ENCODE measurements at places on chromosomes 6 and 20.

DNA sequence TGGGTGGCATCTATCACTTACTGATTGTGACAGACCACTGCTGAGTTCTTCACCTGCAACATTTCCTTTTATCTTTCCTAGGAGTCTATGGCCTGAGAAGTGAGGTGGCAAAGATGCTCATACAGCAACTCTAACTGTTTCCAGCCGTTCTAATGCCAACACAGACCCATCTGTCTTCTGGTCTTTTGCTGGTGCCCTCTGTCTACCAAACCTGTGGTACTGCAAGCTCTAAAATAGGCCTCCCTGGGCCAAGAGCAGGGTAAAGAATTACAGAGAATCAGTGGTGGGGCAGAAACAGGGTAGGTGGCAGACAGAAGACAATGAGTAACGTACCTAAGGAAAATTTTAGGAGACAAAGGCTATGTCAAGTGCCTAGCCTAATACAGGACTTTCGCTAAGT is 611.0 kb upstream of the FLRT3 start:
- peak; percentile 19 for DNase-seq

DNA sequence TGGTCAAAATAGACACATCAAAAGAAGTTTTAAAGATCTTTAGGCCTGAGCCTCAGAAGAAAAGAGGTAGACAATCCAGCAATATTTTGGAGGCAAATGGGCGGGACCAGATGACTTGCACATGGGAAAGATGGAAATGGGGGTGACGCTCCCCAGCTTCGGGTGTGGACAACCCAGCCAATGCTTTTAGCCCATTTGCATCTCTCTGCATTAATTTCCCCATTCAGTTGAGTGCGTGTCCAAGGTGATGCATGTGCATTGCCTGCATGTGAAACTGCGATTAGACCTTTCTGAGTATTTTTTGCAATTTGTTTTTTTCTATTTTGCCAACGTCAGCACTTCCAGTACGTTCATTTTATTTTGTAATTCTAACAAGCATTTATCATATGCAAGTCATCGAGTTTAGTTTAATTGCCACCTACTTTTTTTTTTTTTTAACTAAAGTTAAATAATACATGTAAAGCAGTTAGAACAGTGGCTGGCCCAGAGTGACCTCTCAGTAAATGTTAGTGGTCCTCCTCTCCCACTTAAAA is 24.2 kb downstream of the PDRG1 start:
- DNase-seq: no peak

DNA sequence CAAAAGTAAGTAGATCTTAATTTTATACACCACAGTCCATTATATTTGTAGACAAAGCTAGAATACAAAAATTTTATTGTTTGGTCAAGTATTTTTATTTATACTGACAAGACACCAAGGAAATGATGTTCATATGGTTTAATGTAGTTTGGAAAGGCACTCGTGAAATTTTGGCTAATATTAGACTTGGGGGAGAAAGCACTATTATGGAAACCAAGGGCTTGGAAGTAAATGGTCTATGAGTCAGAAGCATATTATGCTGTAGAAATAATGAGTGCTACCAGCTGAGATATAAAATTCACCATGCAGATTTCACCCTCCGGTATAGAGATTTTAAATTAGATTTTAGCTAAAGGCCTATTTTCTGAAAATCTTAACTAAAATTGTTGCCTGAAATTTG is 233.6 kb downstream of the KCNQ5 start:
- DNase-seq: no peak

DNA sequence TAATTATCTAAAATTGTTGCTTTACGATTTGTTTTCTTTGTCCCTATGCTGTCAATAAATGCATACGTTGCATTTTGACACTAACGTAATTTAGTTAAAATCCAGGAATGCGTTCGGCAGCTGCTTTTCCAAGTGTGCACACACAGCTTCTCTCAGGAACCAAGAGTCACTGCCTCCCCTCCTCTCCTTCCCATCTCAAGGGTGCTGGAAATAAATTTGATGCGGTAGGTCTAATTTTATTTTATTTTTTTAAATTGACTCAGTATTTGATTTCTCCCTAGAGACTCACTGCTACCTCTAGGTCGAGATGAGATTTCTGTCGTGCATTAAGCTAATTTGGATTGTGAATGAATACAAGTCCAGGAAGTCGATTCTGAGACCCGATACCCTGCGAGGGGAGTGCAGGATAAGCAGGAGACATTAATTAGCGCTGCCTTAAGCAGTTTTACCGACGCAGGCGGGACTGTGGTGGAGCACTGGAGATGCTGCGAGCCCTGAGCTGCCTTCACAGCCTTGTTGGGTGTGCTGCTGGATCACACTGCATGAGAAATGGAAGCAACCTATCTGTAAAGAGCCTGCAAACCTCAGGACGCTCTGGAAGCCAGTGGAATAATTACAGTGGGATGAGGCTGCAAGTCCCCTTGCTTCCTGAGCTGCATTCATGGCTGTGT is 381.2 kb downstream of the C6orf118 start:
- DNase-seq: no peak

DNA sequence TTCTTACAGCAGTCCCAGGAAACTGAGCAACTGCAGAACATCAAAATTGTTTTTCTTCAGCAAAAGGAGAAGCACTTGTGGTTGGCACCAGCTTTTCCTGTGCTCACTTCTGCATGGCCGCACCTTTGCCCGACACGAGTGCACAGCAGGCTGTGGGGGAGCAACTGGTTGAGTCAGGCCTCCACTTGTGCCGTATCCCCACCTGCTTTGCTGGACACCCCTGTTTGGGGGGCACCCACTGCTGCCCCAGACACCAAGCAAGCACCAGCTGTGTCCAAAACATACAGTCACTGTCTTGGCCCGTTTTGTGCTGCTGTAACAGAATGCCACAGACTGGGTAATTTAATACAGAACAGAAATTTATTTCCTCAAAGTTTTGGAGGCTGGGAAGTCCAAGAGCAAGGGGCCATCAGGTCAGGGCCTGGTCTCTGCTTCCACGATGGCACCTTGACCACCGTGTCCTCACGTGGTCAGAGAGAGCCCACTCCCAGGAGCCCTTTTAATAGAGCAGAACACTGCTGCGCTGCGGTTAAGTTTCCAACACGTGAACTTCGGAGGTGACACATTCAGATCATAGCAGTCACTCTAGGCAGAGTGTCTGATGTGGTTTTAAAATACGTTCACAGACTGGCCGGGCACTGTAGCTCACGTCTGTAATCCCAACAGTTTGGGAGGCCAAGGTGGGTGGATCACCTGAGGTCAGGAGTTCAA is 8.7 kb upstream of the GMEB2 start:
- peak; percentile 93 for DNase-seq

- DNase-seq: no peak
Measured at GRCh38 chr20:64069614-64070243, 6.7 kb downstream of the TCEA2 start.

GRCh38 chr6:39899554-39900295 is 34.5 kb downstream of the MOCS1 start:
- DNase-seq: no peak

GRCh38 chr6:111238464-111239119 is 151.3 kb downstream of the SLC16A10 start:
- DNase-seq: no peak

GRCh38 chr6:155223646-155224451 is 40.0 kb upstream of the CLDN20 start:
- no peak for DNase-seq

DNA sequence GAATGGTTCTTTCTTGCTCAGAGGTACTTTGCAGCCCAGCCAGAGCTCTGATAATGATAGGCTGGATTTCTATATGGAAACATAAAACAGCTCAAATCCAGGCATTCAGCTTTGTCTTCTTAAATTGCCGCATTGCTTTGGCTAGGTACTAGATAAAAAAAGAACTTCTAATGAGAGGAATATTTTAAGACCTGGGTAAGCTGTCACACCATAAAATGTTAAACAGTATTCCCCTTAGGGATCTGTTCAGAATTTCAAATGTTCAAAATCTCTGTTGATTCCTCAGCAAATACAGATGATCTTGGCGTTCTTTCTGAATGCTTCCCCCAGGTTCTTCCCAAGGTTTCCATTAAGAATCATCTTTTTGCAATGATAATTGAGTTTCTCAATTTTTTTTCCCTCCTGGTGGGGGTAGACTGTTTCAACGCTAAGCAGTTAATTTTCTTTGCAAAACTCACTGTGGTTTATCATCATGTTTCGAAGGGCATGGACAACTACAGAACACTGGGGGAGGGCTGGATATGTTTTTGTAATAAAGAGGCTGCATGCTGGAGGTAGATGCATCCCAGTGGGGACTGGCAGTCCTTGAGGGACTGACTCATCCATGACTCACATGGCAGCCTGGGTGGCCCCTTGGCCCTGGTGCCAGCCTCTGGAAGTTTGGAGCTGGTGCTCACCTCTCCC is 31.0 kb downstream of the TIAM2 start:
- DNase-seq: no peak

DNA sequence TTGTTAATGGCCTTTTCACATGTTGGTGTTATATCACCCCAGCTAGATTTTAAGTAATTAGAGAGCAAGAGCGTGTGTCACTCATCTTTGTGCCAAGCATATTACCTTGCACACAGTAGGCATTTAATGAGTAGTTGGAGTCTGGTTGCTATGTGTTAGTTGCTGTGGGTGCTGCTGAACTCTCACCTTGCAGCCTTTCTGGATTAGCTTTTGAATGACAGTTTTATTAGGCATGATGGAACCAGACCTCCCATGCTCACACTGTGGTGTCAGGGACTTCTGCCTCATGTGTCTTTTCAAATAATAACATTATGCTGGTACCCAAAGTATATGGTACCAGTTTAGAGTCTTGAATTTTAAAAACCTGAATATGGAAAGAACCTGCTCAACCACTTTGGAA is 55.9 kb downstream of the TRAF3IP2 start:
- no peak for DNase-seq

DNA sequence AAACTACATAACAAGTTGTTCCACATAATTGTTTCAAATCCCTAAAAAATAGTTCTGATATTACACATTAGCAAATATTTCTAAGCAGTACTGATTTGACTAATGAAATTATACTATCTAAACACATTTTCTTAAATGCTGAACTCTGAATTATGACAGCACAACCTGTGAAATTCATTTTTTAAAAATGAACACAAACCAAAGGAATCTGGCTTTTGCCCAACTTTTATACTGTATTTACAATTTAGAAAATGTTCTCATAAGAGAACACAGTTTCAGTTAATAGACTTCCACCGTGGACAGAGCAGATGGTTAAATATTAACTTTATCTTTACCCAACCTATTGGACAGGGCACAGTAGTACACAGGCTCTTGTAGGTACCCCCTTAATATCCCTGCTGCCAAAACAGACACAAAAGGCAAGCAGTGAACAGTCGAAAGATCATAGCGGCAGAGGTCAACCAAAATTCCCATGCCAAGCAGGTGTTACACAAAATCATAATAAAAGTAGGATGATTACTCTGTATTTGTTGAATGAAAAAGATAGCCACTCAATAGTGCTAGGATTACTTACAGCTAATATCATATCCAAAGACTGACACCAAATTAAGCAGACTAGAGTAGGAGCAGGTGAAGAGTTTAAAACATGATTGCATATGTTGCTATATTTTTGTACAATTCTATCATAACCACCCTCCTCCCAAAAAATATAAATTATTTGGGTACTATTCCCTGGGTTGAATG is 122.5 kb downstream of the RNGTT start:
- no peak for DNase-seq

DNA sequence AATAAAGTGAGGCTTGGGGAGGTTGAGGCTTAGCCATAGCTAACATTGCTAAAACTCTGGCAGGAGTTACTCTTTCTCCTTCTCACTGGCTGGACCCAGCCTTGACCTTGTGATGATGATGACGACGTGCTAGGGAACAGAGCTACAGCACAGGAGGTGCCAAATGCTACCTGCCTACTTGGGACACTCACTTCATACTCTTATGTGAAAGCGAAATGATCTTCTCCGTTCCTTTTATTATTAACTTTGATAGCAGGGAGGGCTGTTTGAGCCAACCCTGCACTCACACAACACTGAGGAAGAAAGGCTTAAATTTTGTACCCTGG is 1.2 kb upstream of the ELMO2 start:
- no peak for DNase-seq

- no peak for DNase-seq
Measured at GRCh38 chr6:31038559-31038958, 28.3 kb downstream of the MUC22 start.

- DNase-seq: no peak
Measured at GRCh38 chr6:15658181-15658744, 4.6 kb downstream of the DTNBP1 start.

DNA sequence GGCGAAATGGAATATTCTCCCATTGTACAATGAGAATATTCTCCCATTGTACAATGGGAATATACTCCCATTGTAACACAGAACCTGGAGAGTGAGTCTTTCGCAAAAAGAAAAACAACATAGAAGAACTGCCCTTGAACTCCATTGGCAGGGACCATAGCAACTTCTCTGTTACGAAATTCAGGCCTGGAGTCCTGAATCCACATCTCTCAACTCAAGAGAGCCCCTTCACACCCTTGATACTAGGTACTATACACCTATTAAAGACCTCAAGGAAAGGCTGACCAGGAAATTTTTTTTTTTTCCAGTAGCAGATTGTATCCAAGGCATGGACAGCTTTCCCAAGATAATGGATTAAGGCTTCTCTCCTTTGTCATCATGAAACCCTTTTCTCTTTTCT is 1687.0 kb downstream of the GRIK2 start:
- DNase-seq: no peak

- DNase-seq: no peak
Measured at GRCh38 chr6:99980741-99981140, 13.3 kb downstream of the MCHR2 start.

- DNase-seq: no peak
Measured at GRCh38 chr6:46393161-46393939, 97.9 kb downstream of the RCAN2 start.

DNA sequence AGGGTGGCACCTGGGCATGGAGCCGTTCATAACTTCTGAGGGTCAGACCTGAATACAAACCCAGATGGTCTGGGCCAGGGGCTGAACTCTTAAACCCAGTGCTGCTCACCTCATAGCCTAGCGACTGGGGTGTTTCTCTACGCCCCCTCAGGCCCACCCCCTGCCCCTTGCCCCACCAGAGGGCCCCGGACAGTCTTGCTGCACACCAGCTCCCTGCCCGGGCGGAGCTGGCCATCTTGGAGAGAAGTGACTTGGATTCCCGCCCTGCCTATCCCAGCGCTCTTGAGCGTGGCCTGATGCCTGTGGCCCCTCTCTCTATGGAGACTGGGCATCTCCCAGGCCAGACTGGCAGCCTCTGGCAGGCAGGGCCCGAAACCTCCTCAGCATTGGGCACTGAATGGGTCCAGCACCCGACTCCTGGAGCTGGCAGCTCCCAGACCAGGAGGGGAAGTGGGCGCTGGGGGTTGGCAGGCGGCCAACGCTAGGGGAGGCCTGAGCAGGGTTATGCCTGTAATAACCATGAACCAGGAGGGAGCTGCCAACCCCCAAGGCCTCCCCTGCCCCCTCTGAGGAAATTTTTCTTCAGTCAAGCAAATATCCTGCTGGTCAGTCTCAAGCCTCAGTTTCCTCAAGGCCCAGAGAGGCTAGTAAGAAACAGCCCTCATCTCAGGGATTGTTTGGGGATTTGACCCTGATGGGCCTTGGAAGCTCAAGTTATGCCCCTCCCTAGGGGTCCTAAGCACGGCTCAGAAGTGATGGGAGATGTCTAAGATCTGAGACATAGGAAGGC is 169.5 kb downstream of the VEGFA start:
- DNase-seq: no peak

GRCh38 chr6:73743556-73743955 is 47.6 kb downstream of the CD109 start:
- no peak for DNase-seq

GRCh38 chr20:48766961-48767960 is 60.5 kb downstream of the PREX1 start:
- DNase-seq: no peak
